IMR-90 (cell line): ENCODE measurements at places on chromosomes 1 and 21.

GRCh38 chr1:96538883-96539282 is 182.7 kb upstream of the PTBP2 start:
- peak; percentile 94 for DNase-seq

DNA sequence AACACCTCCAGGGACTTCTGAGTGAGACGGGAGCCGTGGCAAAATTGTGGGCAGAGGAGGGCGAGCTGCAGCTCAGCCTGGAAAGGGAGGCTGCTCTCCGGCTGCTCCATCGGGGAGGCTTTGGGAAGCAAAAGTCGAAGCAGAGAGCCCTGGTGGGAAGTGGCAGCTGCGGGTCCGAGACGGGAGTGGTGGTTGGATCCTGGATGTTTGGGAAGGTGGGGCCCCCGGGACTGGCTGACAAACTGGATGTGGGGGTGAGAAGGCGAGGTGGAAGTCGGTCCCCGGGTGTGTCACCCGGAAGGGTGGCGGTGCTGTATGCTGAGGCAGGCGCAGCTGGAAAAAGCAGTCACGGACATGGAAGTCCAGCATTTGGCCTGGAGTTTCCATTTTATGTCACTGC is 52.1 kb downstream of the KCNAB2 start:
- DNase-seq, result no peak

DNA sequence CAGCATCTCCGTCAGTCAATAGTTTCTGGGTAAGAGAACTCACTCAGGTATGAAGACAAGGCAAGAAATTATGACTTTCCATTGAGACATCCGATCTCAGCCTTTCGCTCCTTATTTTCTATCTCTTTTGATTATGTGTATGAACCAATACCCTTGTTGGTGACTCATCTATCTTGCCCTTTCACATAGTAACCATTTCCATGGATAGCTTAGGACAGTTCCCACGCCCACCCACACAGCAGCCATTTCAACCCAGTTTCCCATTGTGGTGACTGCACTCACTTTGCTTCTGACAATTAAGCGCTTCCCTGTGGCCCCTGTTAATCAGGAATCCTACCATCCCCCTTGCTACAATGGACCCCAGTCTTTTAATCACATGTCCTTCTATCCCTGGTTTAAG is 210.6 kb upstream of the ADGRL2 start:
- peak; percentile 39 for DNase-seq

GRCh38 chr1:114328361-114328904 is 174.8 kb upstream of the SYT6 start:
- no peak for DNase-seq

GRCh38 chr1:183185941-183186490 is at the start of gene LAMC2:
LAMC2 (plus strand) TSS chr1:183186264; CDS start chr1:183186353, 89 bp downstream.
- DNase-seq, result peak; percentile 52

- DNase-seq, result no peak
Observed at GRCh38 chr1:43493661-43494450, 36.8 kb upstream of the PTPRF start.

- DNase-seq, result no peak
Observed at GRCh38 chr1:203451836-203452784, 23.5 kb upstream of the PRELP start.

- no peak for DNase-seq
Observed at GRCh38 chr1:182135946-182136345, 74.4 kb upstream of the ZNF648 start.
